ENCODE measurements at places on chromosomes 3 and 15.

DNA sequence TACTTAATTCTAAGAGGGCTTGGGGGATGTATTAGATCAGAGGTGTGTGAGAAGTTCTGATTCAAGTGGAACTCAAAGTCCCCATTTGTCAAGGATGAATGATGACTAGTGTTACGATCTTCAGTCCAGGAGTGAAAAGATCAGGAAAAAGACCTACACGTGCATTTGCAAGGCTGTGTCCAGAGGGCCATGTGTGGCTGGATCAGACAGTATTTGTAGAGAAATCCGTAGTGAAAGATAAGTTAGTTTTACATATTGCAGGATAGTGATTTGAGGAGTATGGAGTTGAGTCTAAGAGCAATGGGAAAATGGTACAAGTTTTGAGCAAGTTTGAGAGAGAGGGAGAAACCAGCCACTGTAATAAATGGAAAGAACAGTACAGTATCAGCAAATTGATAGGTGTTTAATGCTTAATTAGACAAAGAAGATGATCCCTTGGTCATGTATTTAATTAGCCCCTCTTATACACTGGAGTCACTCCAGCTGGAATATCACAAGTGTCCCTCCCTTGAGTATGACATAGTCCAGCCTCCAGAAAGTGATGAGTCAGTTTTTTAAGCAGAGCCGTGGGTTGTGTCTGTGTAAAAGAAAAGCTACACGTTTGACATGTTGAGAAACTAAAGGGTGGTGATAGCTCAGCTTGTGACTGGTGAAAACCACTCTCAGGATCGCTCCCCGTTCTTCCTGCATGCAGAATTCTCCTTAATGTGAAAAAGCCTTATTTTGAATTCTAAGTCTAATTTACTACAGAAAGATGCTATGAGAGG, 348.8 kb downstream of the ROBO1 start:
- no peak for DNase-seq
- H3K27me3 ChIP-seq = no peaks in the 10 kb centered on the region
- no peak overlapping the region for H3K27ac ChIP-seq
- H3K36me3 ChIP-seq = no peaks in the 10 kb centered on the region
- no peak overlapping the region for H3K4me3 ChIP-seq

DNA sequence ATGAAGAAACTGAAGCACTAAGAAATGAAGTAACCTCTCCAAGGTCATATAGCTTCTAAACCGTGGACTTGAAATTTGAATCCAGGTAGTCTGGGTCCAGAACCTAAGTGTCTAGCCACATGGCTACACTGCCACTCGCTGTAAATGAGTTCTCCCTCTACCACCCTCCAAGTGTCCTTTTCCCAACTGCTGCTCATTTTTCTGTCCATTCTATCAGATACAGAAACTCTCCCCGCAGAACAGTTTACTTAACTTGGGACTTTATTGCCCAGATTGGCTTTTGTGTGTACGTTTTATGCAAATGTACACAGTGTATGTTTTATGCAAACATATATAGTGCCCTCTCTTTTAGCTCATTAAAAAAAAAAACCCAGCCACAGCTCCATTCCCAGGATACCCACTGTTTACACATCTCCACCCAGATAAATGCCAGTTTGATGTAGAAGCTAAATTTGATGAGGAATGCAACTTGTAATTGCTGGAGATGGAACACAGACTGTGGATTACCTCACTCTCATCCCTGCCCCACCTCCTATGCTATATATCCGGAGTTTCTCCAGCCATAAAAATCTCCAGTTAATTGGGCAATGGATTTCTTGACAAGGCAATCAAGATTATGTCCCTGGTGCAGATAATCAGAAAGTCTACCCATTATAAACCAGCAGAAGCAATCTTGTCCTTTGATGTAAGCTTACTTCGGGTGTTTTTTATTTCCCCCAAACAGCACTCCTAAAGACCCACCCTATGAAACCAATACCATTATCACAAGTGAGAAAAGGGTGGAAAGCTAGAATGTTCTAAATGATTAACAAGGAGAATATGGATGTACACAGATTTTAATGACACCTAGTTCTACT, 42.0 kb downstream of the THBS1 start:
- DNase-seq = no peak
- no peaks in the 10 kb centered on the region for H3K27me3 ChIP-seq
- H3K27ac ChIP-seq = peak overlapping the region; percentile 86

DNA sequence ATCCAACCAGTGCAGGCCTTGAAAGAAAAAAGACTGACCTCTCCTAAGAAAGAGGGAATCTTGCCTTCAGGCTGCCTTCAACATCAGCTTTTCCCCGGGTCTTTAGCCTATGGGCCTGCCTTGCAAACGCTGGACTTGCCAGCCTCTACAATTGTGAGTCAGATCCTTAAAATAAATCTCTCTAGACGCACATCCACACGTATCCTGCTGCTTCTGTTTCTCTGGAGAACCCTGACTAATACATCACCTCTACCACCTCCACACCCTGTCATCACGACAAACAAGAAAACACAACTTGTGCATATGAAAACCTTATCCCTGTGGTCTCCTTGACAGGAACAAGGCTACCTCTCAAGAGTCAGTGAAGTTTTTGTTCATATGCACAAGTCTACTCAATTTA, 11.8 kb downstream of the CYFIP1 start:
- DNase-seq = no peak
- no peaks in the 10 kb centered on the region for H3K36me3 ChIP-seq
- peaks cover 14% of the 10 kb centered on the region for H3K4me1 ChIP-seq
- H3K4me3 ChIP-seq = no peak overlapping the region
- no peak overlapping the region for H3K27ac ChIP-seq

- no peaks in the 10 kb centered on the region for H3K36me3 ChIP-seq
- no peak for DNase-seq
- no peaks in the 10 kb centered on the region for H3K4me1 ChIP-seq
- no peak overlapping the region for H3K27ac ChIP-seq
Measured at GRCh38 chr3:71511037-71511436, 72.5 kb downstream of the FOXP1 start.

- no peak overlapping the region for H3K4me3 ChIP-seq
- H3K27me3 ChIP-seq = no peaks in the 10 kb centered on the region
- H3K27ac ChIP-seq = no peak overlapping the region
- no peaks in the 10 kb centered on the region for H3K4me1 ChIP-seq
Measured at GRCh38 chr3:31729573-31729972, 196.8 kb downstream of the STT3B start.

- H3K27me3 ChIP-seq = no peaks in the 10 kb centered on the region
- H3K27ac ChIP-seq = peak overlapping the region; percentile 71
- peak; percentile 90 for DNase-seq
- peaks cover 67% of the 10 kb centered on the region for H3K4me1 ChIP-seq
Measured at GRCh38 chr3:13022348-13023234, 50.6 kb downstream of the IQSEC1 start.
